ENCODE measurements at places on chromosomes 1 and 21.

DNA sequence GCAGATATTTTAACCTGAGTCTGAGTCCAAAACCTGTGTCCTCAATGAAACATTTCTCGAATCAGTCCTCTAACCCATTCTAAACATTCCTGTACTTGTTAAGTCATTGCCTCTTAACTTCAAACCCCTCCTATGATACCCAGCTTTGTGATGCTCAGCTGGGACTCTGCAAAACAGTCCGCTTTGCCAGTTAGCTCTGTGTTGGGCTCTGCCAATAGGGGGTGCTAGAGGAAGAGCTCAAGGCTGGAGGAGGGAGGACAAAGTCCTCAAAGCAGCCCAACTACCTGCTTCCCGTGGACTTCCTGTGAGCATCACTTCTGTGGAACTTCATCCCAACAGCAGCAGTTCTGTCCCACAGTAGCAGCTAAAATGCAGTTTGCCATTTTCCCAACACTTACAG lies 38.1 kb upstream of the SYT14 start:
- peak; percentile 37 for DNase-seq

- no peak for DNase-seq
Observed at GRCh38 chr1:87953121-87953520, 624.4 kb downstream of the LMO4 start.

GRCh38 chr1:29630756-29631155 lies 394.4 kb downstream of the PTPRU start:
- DNase-seq: no peak

GRCh38 chr1:158045639-158046038 lies 52.2 kb downstream of the KIRREL1 start:
- no peak for DNase-seq

GRCh38 chr1:245654460-245655050 lies 499.8 kb downstream of the KIF26B start:
- no peak for DNase-seq

DNA sequence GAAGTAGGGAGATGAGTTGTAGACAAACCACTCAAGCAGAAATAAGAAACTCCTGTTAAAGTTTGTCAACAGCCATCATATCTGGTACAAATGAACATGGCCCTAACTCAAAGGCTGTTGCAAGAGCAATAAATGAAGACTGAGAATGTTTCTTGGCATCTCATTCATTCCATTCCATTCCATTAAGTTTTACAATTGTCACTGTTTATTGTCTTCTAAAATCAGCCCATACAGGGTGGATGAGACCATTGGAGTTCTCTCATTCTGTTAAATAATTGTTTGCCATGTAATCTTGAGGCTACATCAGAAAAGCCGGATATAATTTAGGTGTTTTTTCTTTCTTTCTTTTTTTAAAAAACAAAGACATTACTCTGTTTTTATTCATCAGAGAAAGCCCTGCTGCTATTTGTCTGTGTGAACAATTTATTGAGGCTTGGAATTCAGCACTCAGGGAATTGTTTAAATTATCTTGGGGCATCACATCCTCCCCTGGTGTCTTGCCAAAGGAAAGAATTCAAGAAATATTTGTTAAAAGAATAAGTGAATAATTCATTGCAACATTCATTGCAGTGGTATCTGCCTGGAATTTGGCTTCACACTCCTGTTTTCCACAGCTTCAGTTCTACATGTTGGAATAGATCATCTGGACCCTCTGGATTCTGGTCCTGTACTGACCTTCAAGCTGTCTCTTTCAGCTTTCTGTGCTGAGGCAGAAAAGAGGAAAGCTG lies 604.5 kb downstream of the PLPP3 start:
- no peak for DNase-seq

- DNase-seq: no peak
Observed at GRCh38 chr21:37008724-37009123, 2.2 kb downstream of the RIPPLY3 start.

DNA sequence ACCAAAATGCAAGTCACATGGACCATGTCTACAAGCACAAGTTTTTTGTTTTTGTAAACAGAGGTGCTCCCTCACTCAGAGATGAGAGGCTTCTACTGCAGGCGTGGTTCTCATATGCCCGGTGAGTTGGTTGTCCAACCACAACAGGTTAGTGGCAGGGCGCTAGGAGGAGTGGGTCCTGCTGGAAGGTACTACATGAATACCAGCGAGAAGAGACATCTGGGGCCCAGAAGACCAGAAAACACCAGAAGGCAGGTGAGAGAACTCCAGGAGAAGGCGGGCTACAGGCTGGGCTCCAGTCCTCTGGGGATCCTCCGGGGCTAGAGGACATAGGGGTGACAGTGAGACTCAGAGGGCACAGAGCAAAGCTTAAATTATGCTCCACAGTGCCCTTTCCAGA lies 366.5 kb downstream of the MATN1 start:
- no peak for DNase-seq

DNA sequence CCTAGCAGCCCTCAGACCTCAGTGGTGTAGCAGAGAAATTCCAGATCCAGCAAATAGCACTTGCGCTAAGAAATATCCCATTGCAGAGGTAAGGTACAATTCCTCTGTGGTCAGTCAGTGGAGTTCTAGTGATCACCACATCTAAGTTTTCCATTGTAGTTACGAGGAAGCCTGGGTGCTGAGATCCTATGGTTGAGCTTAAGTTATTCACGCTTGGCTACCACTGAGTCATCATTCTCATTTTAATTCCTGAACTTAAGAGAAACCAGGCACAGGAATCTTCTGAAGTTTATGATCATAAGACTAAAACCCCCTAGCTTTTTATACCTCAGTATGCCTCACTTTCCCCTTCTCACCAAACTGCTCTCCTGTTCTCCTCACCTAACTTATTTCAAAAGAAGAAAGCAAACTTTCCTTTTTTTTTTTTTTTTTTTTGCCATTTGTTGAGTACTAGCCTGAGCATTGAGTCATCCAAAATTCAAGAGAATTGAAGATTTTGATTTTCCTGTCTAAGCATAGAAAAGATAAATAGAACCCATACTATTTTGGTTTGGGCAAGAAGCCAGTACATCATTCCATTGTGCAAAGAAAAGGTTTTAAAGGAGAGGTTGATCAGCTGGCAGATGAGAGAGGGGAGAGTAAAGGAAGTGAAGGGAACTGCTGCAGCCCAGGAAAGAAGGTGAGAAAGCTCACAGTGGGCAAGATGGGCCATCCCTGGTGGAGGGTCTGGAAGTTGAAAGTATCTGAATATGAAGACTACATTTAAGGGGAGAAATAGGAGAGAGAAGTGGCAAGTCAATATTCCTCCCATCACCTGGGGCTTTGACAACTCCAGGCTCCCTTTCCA lies 39.9 kb downstream of the SERBP1 start:
- no peak for DNase-seq

GRCh38 chr21:25999921-26000582 lies 170.5 kb downstream of the APP start:
- no peak for DNase-seq

DNA sequence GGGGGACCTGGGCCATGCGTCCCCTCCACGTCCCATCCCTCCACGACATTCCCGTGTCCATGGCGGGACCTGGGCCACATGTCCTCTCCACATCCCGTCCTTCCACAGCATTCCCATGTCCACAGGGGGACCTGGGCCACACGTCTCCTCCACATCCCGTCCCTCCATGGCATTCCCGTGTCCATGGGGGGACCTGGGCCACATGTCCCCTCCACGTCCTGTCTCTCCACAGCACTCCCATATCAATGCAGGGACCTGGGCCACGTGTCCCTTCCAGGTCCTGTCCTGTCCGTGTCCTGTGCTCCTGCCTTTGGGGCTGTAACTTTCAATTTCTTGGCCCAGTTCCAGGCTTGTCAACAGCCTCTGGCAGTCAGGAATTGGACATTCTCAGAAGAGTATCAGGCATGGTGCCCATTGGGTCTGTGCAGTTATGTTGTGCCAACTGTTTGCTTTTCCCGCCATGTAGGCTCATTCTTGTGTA lies 47.1 kb downstream of the WNT9A start:
- DNase-seq: no peak

DNA sequence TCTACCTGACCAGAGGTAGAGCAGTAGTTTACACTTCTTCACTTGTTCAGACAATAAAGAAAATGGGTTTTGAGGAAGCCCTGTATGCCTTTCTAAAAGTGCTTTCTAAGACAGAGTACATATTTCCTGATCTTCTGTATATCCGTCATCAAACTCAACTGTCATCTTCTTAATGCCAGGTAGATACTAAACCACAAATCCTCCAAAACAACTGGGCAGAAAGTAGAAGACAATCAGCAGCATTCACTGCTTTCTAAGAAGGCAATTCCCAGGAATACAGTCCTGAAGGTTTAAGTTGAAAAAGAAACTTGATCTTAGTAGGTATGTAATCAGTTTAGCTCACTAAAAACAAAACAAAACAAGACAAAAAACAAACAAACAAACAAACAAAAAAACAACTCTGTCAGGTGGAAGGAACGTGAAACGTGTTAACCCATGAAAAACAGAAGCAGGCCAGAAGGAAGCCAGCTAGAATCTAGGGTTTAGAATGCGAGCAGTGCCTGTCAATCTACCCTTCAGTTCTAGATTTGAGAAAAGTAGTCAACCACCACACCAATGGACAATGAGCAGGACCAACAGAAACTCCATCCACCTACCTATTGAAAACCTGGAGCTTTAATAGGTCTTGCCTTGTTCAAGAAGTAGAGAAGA lies 59.2 kb downstream of the LEPR start:
- no peak for DNase-seq

- DNase-seq: no peak
Observed at GRCh38 chr1:93670141-93670540, 11.5 kb downstream of the BCAR3 start.

- DNase-seq: no peak
Observed at GRCh38 chr21:33700491-33700890, 58.2 kb downstream of the ITSN1 start.

- DNase-seq: no peak
Observed at GRCh38 chr1:218324226-218324580, 20.9 kb upstream of the TGFB2 start.

DNA sequence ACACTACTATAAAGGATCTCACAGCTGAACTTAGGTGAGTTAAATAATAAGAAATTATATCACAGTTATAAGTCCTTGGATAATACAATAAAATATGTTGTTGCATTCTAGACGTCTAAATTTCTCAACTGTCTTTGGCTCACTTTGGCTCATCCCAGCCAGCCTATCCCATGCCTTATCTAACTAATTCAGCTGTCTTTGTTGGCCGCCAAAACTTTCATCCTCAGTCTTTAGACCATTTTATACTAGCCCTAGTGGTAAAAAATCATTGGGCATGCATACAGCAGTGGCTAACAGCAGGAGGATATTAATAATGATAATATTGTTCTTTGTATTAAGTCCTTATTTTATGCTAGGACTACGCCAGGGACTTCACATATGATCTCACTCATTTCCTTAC lies 59.3 kb downstream of the CCDC18 start:
- no peak for DNase-seq

- DNase-seq: no peak
Observed at GRCh38 chr21:44259082-44259705, 2.5 kb downstream of the DNMT3L start.

DNA sequence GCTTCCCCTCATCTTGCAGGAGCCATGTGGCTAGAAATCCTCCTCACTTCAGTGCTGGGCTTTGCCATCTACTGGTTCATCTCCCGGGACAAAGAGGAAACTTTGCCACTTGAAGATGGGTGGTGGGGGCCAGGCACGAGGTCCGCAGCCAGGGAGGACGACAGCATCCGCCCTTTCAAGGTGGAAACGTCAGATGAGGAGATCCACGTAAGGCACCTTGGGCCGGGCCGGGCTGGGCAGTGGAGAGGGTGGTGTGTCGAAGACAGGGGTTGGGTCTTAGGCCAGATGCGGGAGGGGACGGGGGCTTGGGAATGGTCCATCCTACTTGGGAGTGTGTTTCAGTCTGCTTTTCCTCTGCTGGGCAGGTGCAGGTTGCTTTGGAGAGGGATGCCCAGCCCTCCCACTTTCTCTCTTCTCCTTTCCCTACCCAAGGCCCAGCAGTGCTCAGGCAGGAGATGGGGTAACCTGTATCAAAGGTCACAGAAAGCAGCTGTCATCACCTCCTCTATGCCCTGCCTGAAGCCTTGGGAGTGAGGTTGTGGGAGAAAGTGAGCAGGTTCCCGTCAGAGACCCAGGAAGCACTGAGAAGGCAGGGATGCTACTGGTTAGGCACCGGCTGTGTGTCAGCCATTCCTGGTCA lies 18.9 kb downstream of the EPHX1 start:
- no peak for DNase-seq

DNA sequence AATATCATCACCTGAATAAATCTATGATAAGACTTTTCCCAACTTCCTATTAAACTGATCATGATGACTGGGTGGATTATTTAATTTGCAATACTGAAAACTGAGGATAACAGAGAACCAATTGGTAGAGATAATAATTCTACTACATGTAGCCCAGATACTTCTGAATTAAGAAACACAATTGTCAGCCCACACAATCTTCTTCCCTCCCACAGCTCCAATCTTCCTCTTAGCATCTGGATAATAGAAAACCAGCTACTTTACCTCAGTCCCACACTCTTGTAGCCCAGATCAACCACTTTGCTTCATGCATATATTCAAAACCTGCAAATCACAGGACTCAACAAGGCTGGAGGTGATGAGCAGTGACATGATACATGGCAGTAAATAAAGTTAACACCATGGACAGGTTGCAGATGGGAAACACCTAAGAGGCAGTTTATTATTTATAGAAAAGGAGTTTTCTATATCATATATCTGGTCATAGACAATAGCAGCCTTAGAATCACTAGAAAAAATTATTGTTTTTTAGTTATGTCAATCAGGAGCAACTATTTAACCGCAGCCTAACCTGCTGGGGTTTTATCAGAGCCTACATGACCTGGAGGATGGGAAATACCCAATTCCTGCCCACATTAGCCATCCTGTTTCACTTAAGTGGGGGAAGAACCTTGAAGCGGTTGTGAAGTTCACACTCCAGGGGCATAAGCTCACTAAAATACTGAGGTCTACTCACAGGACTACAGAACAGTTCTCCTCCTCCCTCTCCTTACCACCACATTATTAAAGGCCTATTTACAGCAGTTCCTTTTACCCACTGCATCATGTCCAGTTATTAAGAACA lies 16.7 kb downstream of the FRRS1 start:
- no peak for DNase-seq

GRCh38 chr1:84363019-84363418 lies 35.3 kb upstream of the DNASE2B start:
- DNase-seq: no peak

- peak; percentile 49 for DNase-seq
Observed at GRCh38 chr1:8925406-8925805, 20.3 kb upstream of the CA6 start.

DNA sequence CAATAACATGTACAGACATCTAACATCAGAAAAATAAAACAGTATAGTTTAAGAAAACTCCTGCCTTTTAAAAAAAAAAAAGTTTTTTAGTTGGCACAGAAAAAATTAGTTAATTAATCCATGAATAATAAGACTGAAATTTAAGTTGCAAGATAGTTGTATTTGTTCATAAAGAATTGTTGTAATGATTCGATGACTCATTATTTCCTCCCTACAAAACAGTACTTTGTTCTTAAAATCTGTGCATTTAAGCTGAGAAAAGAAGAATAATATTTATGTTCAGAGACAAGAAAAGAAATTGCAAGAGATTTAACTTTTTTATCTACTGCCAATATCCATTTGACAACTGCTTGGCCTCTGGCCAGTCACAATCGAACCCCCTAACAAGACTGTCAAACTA lies 894.7 kb downstream of the ADGRL2 start:
- no peak for DNase-seq

- DNase-seq: no peak
Observed at GRCh38 chr1:164720440-164721227, 161.7 kb downstream of the PBX1 start.

GRCh38 chr1:246632281-246633168 lies 66.3 kb downstream of the CNST start:
- DNase-seq: no peak

- DNase-seq: no peak
Observed at GRCh38 chr1:215825056-215825455, 258.0 kb downstream of the KCTD3 start.

Data from inflammatory macrophage treated with lipopolysaccharide for 1 hour (primary cell).